ENCODE measurements at places on chromosomes 7 and 10. TPM values are rescaled to one million over a fixed set of nuclear protein-coding genes. Genes with fewer than 3 reads are reported as not detected.

- no peak overlapping the region for H3K27ac ChIP-seq
- H3K36me3 ChIP-seq = peaks cover 3% of the 10 kb centered on the region
- peaks cover 24% of the 10 kb centered on the region for H3K4me1 ChIP-seq
Observed at GRCh38 chr7:37393476-37393875, 55.2 kb downstream of the ELMO1 start.

DNA sequence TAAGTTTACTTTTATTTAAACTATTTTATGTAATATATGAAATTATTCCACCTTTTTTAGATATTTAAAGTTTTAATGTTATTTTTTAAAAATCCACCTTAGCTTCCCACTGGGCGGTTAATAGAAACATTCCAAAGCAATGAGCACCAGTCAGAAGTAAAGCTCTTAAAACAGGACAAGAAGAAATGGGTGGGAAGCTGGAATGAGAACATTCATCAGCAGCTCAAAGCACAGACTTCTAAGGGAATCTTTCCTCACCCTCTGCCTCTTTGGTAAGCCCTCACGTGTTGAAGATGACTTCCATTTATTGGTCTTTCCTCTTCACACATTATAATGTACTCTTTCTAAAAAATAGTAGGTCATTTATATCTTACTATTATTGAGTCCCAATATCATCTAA, 3.1 kb downstream of the AGMO start:
- no peaks in the 10 kb centered on the region for H3K4me1 ChIP-seq
- no peak overlapping the region for H3K4me3 ChIP-seq
- DNase-seq = no peak
- H3K27me3 ChIP-seq = no peaks in the 10 kb centered on the region
- H3K36me3 ChIP-seq = no peaks in the 10 kb centered on the region

The UFSP1 gene
- 3.0 TPM for total RNA-seq

- no peak for DNase-seq
- H3K27me3 ChIP-seq = no peaks in the 10 kb centered on the region
- H3K4me1 ChIP-seq = no peaks in the 10 kb centered on the region
- H3K36me3 ChIP-seq = no peaks in the 10 kb centered on the region
- no peak overlapping the region for H3K4me3 ChIP-seq
Observed at GRCh38 chr10:59589796-59590195, 119.9 kb downstream of the SLC16A9 start.

GRCh38 chr7:36523371-36524101, 133.9 kb downstream of the ANLN start:
- DNase-seq = no peak
- no peak overlapping the region for H3K27ac ChIP-seq
- no peaks in the 10 kb centered on the region for H3K27me3 ChIP-seq
- H3K36me3 ChIP-seq = peaks cover 13% of the 10 kb centered on the region
- H3K4me3 ChIP-seq = no peak overlapping the region

- H3K4me3 ChIP-seq = no peak overlapping the region
- DNase-seq = no peak
- no peaks in the 10 kb centered on the region for H3K27me3 ChIP-seq
- no peaks in the 10 kb centered on the region for H3K4me1 ChIP-seq
- H3K36me3 ChIP-seq = no peaks in the 10 kb centered on the region
- no peak overlapping the region for H3K27ac ChIP-seq
Observed at GRCh38 chr10:25405871-25406270, 231.1 kb downstream of the GPR158 start.
